A549 treated with ZK216348 at 1 μM for 4 hours (cell line): ENCODE measurements at places on chromosomes 2 and 18. TPM values are rescaled to one million over a fixed set of nuclear protein-coding genes. Genes with fewer than 3 reads are reported as not detected.

UGT1A4 gene
- total RNA-seq: not detected in 5 replicates

PLCD4 gene
- 0.24 to 0.90 TPM (median 0.46 TPM) in 5 replicates for total RNA-seq

BCS1L gene
- 32.8 to 52.6 TPM (median 44.7 TPM) in 5 replicates for total RNA-seq

EFHD1 gene
- 1.8 to 4.6 TPM (median 3.5 TPM) in 5 replicates for total RNA-seq

SLC5A7 gene
- not detected in 5 replicates for total RNA-seq
